ENCODE measurements at places on chromosomes 2 and 18.

DNA sequence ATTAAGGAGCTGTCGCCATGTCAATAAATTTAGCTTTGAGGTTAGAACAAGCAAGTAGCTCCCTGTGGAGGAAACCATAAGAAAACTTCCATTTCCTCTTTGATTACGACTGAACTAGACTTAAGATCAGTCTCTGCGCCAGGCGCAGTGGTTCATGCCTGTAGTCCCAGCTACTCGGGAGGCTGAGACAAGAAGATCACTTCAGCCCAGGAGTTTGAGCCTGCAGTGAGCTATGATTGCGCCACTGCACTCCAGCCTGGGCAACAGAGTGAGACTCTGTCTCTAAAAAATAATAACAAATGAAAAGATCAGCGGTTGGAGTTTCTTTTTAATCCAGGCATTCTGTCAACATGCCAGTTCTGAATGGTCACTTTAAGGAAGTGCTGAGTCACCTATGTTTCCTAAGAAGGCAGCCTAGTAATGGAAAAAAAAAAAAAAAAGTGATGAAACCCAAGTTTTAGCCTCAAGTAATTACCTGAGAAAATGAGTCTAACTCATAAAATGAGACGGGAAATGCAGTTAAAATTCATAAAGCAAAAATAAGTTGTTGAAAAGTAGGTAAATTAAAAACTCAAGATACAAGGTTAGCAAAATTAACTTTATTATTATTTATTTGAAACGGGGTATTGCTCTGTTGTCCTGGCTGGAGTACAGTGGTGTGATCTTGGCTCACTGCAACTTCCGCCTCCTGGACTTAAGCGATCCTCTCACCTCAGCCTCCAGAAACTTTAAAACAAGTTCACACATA, 10.2 kb downstream of the C18orf32 start:
- DNase-seq = no peak

DNA sequence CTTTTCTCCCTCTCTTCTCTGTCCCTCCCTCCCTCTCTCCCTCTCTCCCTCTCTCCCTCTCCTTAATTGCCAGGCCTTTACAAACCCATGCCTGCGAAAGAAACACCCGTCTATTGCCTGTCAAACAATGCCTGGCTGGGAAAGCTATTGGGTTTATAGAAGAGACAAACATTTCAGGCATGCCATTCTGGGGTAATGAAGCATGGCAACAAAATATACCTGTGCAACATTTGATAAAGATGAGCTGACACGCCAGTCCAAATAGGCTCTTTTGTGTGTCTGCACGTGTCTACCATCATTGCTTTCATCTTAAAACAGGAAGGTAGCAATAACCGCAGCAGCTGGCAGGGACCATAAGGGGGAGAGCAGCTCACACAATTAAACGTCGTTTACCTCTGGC, 282.1 kb downstream of the ZNF516 start:
- no peak for DNase-seq

GRCh38 chr2:191316246-191316994, 71.2 kb downstream of the MYO1B start:
- DNase-seq = no peak

GRCh38 chr2:221289389-221289788, 282.7 kb downstream of the EPHA4 start:
- no peak for DNase-seq

DNA sequence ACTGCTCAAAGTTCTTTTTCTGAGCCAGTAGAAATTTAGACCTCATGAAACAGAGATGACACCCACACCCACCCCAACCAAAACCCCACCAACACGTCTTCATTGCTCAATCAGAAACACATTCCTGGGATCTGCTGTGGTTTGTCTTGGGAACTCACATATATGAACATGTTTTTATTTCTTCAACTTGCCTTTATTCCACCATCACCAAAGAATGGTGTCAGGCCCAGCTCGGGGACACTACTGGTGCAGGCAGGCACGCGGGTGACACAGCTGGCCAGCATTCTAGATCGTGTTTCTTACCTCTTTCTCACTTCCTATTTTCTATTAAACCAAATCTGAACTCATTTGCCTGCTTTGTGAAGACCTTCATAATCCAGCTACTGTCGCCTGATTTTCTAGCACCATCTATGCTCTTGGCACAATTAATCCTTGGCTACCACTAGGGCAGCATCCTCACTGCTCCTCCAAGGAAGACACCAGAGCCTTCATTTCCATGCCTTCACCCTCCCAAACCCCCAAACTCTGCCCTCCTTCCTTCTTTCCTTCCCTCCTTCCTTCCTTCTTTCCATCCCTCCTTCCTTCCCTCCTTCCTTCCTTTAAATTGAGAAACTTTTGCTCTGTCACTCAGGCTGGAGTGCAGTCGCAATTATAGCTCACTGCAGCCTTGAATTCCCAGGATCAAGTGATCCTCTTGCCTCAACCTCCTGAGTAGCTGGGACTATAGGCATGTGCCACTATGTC, 157.1 kb downstream of the BCL2 start:
- DNase-seq = no peak

GRCh38 chr2:96747061-96747617, 7.3 kb upstream of the LMAN2L start:
- DNase-seq = no peak

DNA sequence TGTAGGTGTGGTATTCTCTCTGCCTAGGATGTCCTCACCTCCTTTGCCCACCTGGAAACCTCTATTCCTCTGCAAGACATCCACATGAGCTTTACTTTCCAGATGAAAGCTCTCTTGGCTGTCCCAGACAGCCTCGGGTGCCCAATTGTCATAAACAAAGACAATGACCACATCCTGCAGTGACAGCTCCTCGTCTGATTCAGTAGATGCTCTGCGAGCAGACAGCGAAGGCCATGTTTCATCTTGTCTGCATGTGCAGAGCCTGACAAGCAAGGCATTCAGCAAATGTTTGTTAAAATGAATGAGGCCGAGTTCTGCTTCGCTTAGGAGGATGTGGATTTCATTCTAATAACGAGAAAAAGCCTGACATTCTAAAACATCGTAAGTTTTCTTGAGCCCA, 150.9 kb downstream of the MTCL1 start:
- no peak for DNase-seq

DNA sequence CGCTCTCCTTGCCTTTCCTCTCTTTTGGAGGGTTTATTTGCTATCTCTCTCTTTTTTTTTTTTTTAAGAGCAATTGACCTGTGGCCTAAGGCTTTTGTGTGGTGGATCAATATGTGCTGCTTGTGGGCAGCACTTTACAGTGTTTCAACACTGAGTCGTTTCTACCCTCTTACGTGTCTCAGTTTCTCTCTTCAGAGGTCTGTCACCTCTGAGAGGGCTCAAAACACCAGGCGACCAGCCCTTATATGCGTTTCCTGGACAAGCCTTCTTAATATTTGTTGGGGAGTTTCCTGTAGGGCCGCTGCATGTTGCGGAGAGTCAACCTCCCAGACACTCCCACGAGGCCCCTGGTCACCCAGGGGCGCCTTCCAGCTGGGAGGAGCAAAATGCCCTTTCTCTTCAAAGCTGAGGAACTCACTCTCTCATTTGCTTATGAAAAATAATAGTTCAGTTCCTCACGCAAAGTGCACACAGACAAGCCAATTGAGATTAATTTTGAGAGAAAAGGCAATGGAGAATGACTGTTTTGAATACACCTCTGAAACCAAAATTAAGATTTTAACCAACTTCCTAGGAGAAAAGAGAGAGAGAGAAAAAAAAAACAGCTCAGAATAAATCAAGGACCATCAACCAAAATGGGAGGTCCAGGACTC, 96.3 kb upstream of the B3GNT2 start:
- DNase-seq = no peak

DNA sequence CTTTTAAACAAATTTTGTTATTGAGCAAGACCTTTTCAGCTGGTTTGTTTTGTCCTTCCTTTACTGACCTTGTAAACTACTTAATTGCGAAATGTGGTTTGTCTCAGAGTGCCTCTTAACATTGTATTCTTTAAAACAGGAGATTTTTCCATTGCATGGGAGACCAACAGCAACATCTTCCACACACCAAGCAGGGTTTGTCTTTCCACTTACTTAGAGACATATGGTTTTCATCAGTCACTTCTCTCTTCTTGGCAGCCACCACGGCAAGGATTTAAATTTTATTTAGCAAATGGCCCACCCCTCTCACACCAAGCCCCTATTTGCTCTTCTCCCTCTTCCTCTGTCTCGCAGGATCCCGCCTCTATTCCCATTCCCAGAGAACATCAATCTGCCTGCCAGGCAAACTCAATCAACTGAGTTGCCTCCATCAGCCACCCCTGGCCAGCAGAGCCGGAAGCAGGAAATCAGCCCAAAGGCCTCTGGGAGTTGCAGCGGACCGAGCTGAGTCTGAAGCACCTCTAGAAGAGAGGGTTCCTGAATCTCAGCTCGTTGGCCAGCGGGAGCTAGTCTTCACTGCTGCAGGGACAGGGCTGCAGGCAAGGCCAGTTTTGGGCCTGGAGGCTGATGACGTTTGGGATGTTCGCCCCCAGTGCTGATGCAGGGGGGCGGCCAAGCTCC, 11.3 kb upstream of the CIB4 start:
- DNase-seq = no peak

- no peak for DNase-seq
Measured at GRCh38 chr2:80573950-80574349, 269.4 kb upstream of the LRRTM1 start.

GRCh38 chr2:196183528-196184231, 12.3 kb upstream of the STK17B start:
- DNase-seq = no peak

DNA sequence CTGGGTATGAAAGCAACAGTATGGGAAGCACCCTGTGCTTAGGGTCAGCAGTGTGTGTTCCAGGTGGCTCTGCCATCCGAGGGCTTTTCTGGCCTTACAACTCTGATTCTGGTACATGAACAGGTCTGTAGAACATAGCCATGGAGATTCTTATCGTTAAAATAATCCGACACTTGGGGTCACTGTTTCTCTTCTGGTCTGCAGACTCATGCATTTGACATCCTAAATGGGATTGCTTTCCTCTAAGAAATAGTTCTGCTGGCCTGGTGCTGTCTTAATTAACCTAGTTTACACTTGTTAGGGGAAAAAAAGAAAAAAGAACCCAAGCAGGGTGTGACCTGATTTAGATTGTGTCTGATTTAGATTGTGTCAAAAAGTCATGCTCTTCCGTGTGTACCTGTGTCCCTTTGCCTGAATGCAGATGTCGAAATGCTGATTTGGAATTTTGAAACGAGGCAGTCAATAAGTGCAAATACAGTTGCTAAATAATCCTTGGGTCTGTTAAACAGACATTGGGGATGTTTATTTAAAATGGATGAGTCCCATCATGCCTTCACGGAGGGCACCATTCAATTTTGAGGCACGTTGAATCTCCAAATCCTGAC, 59.6 kb downstream of the TRPM8 start:
- peak; percentile 15 for DNase-seq

All from putamen (tissue), 1 donor.